Right forelimb (tissue), 1 donor: ENCODE measurements at places on chromosomes 5 and 9.

GRCh38 chr5:172097356-172097755, 90.7 kb downstream of the STK10 start:
- no peak for DNase-seq

GRCh38 chr9:92640398-92641091, 29.4 kb downstream of the IPPK start:
- DNase-seq: no peak

DNA sequence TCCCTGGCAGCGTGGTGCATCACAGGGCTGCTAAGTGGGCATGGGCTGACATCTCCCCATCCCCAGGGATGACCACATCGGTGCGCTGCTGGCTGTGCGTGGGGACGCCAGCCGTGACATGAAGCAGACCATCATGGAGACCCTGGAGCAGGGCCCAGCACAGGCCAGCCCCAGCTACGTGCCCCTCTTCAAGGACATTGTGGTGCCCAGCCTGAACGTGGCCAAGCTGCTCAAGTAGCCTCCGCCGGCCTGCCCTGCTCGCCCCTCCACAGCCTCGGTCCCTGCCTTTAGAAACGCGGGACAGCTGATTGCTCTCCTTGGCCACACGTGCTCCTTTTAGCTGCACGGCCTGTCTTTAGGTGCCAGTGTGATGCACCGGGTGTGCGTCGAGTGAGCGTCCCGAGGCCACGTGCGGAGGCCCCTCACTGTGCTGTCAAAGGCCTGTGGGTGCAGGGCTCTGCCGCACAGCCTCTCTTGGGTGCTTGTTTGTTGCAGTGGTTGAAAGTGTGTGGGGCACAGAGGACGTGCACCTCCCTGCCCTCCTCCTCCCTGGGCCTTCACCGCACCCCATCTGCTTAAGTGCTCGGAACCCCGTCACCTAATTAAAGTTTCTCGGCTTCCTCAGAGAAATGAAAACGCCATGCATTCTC, 23.8 kb downstream of the EXOC3 start:
- DNase-seq: peak; percentile 18

GRCh38 chr5:98905857-98906688, 22.7 kb downstream of the CHD1 start:
- DNase-seq: no peak

DNA sequence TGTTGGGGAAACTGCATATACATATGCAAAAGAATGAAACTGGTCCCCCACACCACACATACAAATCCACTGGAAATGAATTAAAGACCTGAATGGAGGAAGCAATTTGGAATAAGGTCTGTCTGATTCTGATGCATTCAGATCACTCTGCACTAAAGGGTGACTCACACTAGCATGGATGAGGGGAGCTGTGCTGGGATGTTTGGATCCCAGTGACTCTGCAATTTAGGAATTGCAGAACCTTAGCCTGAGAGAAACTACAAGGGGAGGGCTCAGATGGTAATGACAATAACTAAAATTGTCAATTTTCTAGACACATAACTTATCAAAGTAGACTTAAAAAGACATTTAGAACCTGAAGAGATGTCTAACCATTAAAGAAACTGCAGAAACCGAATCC, 312.0 kb downstream of the CDK5RAP2 start:
- no peak for DNase-seq

DNA sequence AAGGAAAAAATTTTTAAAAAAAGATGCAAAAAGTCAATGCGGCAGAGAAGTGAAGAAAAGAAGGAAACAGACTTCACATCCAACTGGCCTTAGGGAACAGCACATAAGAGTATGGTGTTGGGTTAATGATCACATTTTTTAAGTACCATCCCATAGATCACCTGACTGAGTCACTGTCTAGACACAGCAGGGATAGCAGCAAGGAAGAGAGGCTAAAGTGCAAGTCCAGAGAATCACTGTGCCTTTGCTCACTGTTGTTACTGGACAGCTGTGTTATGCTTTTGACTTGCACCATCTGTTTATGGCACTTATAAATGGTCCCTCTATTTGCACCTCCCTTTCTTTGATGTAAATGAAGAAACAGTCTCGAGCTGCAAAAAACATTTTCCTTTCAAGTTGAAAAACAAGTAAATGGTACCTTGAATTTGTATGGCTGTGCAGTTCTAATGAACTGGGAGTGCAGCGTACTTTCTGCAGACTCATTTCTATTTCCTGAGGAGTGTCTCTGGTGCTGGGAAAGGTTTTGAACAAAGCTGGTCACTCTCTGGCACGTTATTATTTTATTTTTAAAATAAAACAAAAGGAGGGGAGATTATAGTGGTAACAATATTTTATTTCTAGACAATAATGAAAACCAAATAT, 84.2 kb downstream of the TRPM6 start:
- DNase-seq: no peak
